ENCODE measurements at places on chromosomes 7 and 10.

DNA sequence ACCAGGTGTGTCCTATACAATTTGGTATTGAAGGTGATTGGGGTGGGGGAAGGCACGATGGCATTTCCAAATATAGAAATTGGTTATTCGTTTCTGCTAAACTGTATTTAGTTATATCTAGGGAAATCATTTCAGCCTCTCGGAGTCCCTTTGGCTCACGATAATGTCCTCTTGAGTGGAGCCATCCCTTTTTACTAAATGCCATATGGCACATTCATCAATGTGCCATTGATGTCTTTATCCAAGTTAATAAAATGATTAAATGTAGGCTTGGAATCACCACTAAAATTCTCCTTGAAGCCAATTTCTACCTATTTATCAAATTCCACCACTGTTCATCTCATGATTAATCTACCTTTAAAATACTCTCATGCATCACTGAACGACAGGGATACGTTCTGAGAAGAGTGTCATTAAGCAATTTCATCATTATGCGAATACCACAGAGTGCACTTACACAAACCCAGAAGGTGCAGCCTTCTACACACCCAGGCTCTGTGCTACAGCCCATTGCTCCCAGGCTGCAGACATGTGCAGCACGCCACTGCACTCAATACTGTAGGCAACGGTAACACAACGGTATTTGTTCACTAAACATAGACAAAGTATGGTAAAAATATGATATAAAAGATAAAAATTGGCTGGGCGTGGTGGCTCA, 219.2 kb upstream of the C7orf33 start:
- no peak for DNase-seq

DNA sequence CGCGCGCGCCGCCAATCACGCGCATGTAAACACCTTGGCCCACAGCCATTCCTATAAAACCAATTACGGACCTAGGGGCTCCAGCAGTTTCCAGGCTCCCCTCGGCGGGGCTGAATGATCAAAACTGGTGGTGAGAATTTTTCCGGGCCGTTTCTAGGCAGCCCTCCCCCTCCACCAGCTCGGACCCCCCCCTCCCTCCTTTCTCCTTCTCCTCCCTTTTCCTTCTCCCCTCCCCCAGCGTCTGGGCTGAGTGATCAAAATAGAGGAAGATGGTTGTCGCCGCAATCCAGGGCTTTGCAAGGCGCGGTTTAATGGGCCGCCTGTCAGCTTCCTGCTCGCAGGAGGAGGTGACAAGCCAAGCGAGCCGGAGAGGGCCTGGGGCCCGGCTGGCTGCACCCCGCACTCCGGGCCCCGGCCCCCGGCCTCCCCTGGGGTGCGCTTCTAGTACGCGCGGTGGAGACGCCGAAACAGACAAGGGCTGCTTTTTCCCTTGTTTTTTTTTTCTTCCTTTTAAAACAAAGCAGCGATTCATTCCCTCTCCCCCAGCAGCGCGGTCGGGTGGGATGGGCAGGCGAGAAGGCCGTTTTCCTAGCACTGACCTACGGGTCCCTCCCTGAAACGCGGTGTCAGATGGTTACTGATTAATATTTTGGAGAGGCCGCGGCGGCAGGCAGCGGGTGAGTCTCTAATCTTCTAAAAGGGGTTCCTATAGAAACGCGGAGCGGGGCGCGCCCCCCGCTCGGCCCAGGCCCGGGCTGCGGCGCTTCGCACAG, 528 bp upstream of the TNRC18 start:
- peak; percentile 99 for DNase-seq

GRCh38 chr10:72098836-72099599, 10.7 kb upstream of the SPOCK2 start:
- no peak for DNase-seq

DNA sequence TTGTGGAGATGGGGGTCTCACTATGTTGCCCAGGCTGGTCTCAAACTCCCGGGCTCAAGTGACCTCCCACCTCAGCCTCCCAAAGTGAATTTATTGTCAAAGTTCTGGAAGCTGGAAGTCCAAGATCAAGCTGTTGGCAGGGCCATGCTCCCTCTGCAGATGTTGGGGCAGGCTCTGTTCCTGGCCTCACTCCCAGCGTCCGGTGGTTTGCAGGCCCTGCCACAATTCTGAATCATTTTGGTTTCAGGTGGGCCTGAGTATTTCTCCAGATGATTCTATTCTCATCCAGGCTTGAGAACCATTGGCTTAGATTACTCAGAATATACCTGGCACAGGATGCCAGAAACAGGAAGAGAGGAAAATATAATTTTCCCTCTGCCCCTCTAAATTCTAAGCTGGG, 737.4 kb downstream of the TNS3 start:
- DNase-seq: no peak

- DNase-seq: no peak
These were observed 19.5 kb upstream of the CARD11 start for GRCh38 chr7:3063016-3063753.

GRCh38 chr10:5633166-5633749, 33.1 kb downstream of the ASB13 start:
- no peak for DNase-seq

- no peak for DNase-seq
These were observed 574.6 kb upstream of the GALNT17 start for GRCh38 chr7:70557338-70557737.

DNA sequence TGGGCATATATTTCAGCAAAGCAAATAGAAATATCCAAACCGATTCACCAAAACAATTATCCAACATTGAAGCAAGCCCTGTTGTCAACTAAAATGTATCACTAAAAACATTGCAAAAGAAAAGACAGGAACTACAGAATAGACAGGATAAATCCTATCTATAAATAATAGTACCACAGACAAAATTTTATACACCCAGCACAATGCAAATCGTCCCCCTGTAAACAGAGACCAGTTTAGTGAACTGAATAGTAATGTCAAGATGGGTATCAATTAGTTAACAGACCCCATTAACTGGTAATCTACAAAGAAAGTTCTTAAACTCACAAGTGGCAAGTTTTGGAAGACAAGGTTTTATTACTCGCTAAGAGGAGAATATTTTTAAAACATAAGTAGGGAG, 4.0 kb downstream of the ZC3HAV1 start:
- no peak for DNase-seq

DNA sequence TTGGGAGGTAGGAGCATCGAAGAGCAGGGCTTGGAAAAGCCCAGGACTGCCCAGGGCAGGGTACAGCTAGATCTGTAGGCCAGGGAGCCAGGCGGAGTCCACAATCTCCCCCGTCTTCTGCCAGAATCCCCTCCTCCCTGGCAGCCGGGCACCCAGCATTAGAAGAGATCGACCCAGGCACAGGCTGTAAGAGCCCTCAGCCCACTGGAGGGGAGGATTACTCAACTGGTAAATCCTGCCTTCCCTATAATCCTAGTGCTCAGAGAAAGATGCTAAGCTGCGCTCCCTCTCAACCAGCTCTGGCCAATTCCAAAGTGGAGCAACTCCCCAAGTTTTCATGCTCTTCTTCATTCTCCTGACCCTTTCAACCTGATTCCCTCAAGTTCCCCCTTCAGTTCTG, 3.2 kb downstream of the SPOCK2 start:
- peak; percentile 10 for DNase-seq

GRCh38 chr7:27942711-27943110, 202.7 kb downstream of the TAX1BP1 start:
- no peak for DNase-seq

DNA sequence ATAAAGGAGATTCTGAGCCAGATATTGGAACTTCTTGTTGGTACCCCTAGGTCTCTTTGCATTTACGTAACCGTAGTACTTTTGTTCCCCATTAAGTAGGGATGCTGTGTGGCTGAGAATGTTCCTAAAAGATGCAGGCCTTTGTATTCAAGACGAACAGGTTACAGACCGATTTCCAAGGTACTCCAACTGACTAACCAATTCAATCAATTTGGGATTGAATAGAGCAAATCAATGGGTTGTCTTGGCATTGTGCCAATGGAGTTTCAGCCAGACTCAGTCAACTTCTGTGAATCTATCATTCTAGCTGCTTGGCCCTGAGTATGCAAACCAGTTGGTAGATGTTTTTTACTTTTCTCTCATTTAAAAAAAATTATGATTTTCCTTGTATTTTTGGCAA, 347.3 kb upstream of the NPVF start:
- DNase-seq: no peak

- peak; percentile 61 for DNase-seq
These were observed 55.8 kb upstream of the MRLN start for GRCh38 chr10:59808896-59809643.

GRCh38 chr7:132472463-132473120, 103.7 kb downstream of the PLXNA4 start:
- peak; percentile 18 for DNase-seq

GRCh38 chr10:15035385-15036301, 8.1 kb upstream of the OLAH start:
- DNase-seq: no peak

GRCh38 chr7:776992-777727, 50.1 kb upstream of the PRKAR1B start:
- DNase-seq: no peak

DNA sequence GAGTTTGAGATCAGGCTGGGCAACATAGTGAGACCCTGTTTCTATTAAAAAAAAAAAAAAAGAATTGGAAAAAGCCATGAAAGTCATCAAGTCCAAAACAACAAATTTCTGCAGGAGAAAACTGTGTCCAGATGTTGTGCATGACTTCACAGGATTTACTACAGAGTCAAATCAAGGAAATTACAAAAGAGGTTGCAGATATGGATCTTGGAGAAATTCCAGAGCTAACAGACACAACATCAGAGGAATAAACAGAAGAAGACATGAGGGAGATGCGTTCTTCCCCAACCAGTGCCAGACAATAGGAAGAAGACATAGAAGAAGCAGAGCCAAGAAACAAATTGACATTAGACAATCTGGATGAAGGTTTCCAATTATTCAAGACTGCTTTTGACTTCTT, 24.3 kb upstream of the KCNIP2 start:
- peak; percentile 12 for DNase-seq

GRCh38 chr10:4848356-4849041, 22.5 kb downstream of the AKR1E2 start:
- no peak for DNase-seq

DNA sequence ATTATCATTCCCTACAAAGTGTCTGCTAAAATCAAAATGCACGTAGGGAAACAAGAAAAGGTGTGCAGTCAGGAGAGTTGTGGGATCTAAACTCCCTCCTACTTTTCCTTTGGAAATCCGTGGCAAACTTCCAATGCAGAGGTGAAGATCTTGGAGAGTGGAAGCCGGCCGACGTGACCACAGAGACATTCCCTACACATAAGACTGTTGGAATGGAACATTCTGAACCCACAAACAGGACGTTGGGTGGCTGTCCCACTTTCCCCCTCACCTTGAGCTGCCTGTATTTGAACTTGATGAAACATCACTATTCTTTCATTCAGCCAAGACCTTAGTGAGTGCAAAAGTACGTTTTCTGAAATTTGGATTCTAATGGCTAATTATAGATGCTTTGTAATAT, 65.9 kb downstream of the PRKCQ start:
- no peak for DNase-seq

- DNase-seq: peak; percentile 83
These were observed at the start of gene ACBD7 for GRCh38 chr10:15088428-15089261. Gene ACBD7, minus strand, starts transcription at chr10:15088776. Its CDS starts 48 bp downstream, at chr10:15088728.

DNA sequence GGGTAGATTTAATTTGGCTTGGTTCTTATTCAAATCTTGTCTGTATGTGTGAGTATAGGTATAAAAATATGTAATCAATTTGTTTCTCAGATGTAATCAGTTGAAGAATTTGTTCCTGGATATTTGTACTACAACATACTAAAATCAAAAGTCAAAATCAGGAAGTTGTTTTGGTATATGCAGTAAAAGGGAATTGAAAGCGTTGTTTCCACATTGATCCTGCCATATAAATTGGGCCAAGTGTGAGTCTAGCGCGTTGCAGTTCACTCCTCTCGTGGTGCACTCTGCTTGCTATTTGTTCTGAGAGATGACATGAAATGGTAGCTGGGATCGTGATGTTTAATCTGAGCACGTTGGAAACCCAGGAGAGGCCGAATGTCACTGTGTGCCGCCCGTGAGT, 55.9 kb downstream of the SHH start:
- DNase-seq: no peak

DNA sequence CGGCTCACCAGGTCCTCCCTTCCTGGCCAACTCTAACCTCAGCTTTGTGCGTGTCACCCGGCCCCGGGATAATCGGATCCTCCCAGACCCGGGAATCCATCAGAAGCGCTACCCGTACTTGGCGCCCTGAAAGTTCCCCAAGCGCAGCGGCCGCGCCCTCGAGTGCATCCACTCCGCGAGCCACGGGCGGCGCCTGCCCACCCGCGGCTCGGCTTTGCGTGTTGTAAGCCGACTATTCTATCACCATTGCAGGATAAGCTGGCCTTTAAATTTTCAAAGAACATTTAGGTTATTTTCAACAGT, 35.7 kb upstream of the EBLN1 start:
- DNase-seq: no peak

GRCh38 chr10:103645141-103646054, 151.9 kb downstream of the NEURL1 start:
- no peak for DNase-seq

DNA sequence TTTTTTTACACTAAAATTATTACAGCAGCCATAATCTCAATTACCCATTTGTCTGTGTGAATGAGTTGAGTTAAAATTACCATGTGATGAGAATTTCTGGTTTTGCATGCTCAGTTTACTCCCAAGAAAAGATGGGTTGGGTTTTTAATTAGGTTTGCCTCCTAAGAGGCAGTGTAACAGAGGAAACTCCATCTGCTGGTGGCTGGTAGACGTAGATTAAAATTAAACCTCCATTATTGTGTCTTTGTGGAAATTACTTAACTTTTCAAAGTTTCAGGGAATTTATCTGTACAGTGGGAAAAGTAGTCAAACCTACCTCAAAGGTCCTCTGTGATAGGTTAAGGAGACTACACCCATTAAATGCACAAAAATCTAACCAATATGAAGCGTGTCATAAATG, 954.2 kb downstream of the PCDH15 start:
- DNase-seq: no peak

DNA sequence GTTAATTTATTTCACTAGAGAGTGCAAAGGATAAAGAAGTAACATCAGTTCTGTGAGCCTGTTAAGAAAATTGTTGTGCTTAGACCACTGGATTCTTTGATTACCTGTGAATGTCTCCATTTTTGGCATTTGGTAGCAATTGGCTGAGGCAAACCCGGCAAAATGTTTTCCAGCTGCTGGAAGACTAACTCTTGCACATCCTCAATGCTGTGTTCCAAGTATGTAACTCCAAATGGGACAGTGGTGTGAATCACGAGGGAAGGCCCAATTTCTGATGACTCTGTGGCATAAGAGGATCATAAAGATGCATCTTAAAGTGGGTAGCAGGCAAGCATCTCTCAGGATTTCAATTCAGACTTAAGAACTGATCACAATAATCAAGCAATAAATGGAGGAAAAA, 268.8 kb downstream of the RNLS start:
- peak; percentile 16 for DNase-seq

DNA sequence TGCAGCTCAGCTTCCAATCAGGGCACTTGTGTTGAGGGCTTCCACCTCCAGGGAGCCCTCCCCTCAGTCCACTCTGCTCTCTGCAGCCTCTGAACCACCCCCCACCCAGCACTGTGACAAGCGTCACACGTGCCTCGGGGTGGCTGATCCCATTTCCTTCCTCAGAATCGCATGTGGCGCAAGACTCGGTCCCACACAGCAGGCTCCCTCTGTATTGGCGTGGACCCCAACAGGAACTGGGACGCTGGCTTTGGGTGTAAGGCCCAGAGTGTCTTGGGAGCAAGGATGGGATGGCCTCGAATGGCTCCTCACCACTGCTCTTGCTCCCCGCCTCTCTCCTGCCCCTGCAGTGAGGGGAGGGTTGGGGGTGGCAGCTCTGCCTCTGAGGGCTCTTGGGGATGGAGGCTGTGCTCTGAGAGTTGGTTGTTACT, 4.1 kb downstream of the CPA1 start:
- no peak for DNase-seq

- DNase-seq: no peak
These were observed 143.3 kb upstream of the LRGUK start for GRCh38 chr7:133983685-133984419.

- DNase-seq: no peak
These were observed 14.4 kb downstream of the NUDT1 start for GRCh38 chr7:2256306-2257045.

Measured in lung (tissue), 17 donors.